ENCODE measurements at places on chromosomes 3 and 15. TPM values are rescaled to one million over a fixed set of nuclear protein-coding genes. Genes with fewer than 3 reads are reported as not detected.

GRCh38 chr15:59317211-59317610 lies 55.5 kb downstream of the MYO1E start:
- no peak for DNase-seq

GRCh38 chr3:101849714-101850245 lies 466 bp downstream of the NFKBIZ start:
- peak; percentile 45 for DNase-seq

- no peak for DNase-seq
Observed at GRCh38 chr3:188742755-188743550, 428.8 kb upstream of the TPRG1 start.

DNA sequence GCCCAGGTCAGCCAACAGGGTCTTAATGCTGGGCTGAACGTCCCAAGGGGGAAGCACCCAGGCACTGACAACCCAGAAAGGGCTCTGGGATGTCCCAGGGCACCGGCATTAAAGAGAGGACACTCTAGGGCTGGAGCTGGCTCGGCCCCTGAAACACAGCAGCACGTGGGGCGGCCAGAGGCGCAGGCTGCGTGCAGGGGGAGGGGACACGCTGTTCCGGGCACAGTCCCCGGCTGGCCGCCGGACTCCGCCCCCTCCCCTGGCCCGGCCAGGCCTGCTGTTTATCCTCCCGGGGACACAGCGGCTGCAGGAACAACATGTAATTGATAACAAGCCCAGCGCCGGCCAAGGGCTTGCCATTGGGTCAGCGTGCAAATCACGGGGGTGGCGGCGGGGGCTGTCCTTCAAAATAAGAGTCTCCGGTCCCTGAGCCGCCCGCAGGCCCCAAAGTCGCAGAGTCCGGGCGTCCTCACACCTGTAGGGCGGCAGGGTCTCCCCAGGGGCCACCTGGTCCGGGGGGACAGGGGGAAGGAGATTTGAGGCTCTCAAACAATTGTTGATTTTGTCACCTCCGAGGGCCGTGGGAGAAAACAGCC lies 1.3 kb downstream of the KLF15 start:
- peak; percentile 85 for DNase-seq

DNA sequence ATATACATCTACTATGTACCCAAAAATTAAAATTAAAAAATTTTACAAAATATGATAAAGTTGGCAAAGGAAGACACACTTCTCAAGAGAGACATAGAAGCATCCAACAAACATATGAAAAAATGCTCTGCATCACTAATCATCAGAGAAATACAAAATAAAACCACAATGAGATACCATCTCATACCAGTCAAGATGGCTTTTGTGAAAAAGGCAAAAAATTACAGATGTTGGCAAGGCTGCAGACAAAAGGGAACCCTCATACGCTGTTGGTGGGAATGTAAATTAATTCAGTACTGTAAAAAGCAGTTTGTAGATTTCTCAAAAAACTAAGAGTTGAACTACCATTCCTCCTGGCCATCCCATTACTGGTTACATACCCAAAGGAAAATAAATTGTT lies 581.7 kb upstream of the CCDC54 start:
- DNase-seq = no peak

DNA sequence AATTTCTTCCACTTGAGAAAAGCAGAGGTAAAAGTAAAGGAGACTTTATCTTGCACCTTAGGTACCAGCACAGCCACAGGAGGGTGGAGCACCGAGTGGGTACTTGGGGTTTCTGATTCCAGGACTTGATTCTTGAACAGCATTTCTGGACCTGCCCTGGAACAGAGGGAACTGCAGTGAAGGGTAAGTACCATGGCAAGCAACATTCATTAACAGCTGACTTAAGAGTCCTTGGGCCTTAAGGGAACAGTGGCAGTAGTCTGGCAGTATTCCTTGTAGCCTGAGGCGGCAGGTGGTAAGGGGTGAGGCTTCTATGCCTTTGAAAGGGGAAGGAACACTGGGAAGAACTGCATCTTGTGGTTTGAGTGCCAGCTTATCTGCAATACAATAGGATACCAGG lies 551.9 kb downstream of the RSL24D1 start:
- DNase-seq = no peak

DNA sequence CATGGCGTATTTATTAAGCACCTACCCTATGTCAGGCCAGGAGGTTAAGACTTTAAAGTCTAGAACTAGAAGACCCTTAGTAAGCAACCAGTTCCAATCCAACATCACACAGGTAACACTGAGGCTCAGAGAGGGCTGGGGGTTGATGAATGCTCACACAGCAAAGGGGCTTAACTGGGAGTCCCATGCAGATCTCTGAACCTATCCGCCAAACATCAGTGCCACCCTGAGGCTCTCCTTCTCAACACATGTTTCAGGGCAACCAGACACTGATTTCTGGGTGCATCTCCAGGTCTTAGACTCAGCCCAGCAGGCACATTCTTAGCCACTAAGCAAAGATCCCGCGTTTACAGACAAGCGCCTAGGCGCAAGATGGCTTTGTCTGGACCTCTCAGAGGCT lies 92.0 kb upstream of the SLC6A11 start:
- no peak for DNase-seq

GRCh38 chr15:70763950-70764730 lies 782 bp upstream of the UACA start:
- no peak for DNase-seq

GRCh38 chr3:169744366-169745054 lies 20.4 kb downstream of the TERC start:
- peak; percentile 24 for DNase-seq

DNA sequence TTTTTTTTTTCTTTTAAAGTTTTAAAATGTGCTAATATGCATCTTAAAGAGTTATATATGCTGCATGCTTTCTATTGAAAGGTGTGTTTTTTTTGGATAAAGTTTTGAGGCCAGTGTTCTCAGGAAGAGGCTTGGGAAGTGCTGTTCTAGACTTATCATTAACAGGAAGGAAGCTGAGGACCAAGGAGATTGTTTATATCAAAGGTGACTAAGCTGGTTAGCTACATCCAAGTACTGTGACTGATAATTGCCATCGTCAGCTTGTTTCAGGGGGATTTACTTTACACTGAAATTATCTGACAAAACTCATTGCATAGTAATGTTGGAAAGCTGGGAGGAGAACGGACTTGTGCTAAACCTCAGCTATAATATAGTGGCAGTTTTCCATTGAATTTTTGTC lies 36.3 kb upstream of the UTS2B start:
- DNase-seq = peak; percentile 35

DNA sequence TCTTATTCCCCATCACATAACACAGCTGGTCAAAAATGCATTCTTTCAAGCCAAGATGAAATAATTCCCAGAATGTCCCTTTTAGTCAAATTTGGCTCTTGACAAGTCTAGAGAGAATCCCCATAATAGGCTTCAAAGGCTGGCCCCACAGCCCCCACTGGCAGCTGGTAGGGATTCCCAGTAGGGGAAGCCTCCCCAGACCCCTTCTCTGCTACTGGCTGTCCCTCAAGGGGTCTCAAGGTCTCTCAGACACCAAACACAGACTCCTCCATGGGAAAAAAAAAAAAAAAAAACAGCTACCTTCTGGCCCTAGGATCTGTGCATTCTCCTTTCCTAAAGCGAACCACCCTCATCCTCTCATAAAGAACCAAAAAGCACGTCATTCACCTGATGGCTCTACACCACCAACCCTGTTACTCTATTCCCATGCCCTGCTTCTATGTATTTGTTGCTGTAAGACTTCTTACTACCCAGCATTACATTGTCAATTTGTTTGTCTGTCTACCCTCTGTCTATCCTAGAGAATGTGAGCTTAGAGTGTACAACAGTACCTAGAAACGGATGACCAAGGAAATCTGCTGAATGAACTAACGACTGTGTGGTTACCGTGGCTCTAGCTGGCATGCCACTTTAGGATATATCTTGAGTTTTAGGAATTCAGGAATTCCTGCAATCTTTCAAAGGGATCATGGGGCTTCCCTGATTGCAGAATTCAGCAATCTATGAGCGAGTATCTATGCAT lies 164.1 kb upstream of the NSMCE3 start:
- peak; percentile 8 for DNase-seq

DNA sequence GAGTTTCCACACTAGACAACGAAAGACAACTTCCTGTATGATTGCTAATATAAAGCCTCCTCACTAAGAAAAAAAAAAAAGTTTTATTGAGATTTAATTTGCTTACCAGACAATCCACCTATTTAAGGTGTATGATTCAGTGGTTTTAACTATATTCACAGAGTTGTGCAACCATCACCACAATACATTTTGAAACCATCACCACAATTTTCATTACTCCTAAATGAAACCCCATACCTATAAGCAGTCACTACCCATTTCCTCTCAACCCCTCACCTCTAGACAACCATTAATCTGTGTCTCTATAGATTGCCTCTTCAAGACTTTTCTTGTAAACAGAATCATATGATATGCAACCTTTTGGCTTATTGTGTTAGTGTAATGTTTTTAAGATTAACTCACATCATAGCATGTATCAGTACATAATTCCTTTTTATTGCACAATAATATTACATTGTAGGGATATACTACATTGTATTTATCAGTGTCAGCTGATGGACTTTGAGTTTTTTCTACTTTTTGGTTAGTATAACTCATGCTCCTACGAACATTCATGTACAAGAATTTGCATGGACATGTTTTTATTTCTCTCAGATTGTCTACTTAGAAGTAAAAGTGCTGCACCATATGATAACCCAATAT lies 339.7 kb downstream of the NLGN1 start:
- DNase-seq = no peak

DNA sequence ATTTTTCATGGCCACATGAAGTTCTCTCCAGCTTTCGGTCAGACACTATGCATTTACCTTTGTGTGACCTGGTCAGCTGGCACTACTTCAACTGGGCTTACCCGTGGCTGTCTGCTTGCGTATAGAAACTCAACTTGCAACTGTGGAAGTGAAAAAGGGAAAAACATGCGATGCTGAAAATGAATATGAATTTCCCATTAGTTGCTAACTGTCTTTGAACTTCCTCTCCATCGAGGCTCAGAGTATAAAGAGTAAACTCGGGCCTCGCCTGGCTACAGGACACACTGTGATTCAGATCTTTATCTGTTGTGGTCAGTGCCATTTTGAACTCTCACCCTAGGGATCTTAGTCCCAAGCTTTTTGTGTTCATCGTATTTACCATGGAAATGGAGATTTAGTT lies 26.8 kb downstream of the NFKBIZ start:
- no peak for DNase-seq

DNA sequence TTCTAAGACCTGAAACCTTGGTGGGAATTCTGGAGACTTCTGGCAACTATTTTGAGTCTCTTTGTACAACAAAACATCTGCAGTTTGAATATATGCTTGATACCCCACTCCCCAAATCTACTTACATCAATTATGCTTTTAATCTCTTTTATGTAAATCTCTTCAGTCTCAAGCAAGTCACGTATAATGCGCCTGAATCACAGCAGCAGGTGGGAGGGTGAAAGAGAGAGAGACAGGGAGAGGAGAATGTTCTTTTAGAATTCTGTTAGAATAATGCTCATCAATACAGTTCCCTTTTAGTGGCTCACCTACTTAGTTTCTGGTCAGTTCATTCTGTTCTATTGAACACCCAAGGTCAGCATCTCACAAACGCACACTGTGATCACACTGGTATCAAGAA lies 22.2 kb upstream of the B3GNT5 start:
- no peak for DNase-seq

GRCh38 chr3:56005196-56005805 lies 463.0 kb downstream of the ERC2 start:
- no peak for DNase-seq

DNA sequence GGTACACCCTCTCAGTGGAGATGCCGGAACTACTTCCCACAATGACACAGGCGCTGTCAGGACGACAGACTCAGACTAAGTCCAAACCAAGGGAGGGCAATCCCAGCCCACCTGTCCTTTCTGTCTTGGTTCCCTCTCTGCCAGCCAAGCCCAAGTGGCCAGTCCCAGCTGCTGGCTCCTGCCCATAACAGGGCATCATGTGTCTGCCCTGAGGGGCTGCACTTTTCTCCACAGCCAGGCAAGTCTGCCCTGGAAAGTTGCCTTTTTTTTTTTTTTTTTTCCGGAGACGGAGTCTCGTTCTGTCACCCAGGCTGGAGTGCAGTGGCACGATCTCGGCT lies 20.0 kb upstream of the BCL2A1 start:
- DNase-seq = no peak

- no peak for DNase-seq
Observed at GRCh38 chr3:48501196-48501595, 2.8 kb downstream of the SHISA5 start.

GRCh38 chr3:16343101-16343500 lies 78.1 kb downstream of the OXNAD1 start:
- no peak for DNase-seq

GRCh38 chr3:80492162-80492561 lies 724.4 kb upstream of the ROBO1 start:
- no peak for DNase-seq

GRCh38 chr15:70348581-70349344 lies 251.0 kb upstream of the TLE3 start:
- DNase-seq = peak; percentile 45

- no peak for DNase-seq
Observed at GRCh38 chr3:24023197-24023596, 78.1 kb downstream of the NR1D2 start.

- DNase-seq = peak; percentile 98
Observed at GRCh38 chr15:75723847-75724660, 11.4 kb upstream of the CSPG4 start.

GRCh38 chr15:45641999-45642932 lies 7.4 kb downstream of the SQOR start:
- no peak for DNase-seq

GRCh38 chr15:92343924-92344643 lies 49.6 kb upstream of the ST8SIA2 start:
- DNase-seq = no peak

DNA sequence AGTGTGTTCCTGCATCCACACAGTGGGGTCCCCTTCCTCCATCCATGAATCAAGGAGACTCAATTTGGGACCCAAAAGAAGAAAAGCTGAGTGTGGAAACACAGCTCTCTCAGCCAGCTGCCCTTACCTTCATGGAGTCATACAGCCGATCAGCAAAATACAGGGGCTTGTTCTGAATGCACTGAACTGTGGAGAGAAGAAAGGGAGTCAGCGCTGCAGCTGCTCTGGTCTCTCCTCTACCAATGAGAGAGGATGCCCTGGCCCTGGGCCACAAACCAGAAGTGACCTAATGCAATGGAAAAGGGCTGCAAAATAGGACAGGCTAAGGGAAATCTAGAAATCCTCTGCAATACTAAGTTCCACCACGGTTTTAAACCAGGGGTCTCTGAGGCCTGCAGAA lies 46.7 kb downstream of the ANXA2 start:
- DNase-seq = no peak

Gene B2M
- total RNA-seq = 1,826 TPM

Gene FAM227B
- 8.9 TPM for total RNA-seq

Gene NR2E3
- total RNA-seq = not detected

Gene PSMA4
- 110 TPM for total RNA-seq

Gene GPD1L
- 46.7 TPM for total RNA-seq

Gene SLCO2A1
- total RNA-seq = 4.3 TPM

Gene CRYGS
- total RNA-seq = 8.4 TPM

Gene ACSBG1
- 1.2 TPM for total RNA-seq

Gene SEMA4B
- total RNA-seq = 20.7 TPM

Gene GALNT15
- total RNA-seq = 3.9 TPM

Gene CPN2
- not detected for total RNA-seq

Gene ADCY5
- total RNA-seq = 48.2 TPM

Gene NRROS
- 0.96 TPM for total RNA-seq

Gene FAM81A
- 4.3 TPM for total RNA-seq

Gene ASB14
- 0.24 TPM for total RNA-seq
